ENCODE measurements at places on chromosomes 7 and 10.

- no peak for DNase-seq
Measured at GRCh38 chr7:143289421-143289820, 1.3 kb downstream of the CASP2 start.

DNA sequence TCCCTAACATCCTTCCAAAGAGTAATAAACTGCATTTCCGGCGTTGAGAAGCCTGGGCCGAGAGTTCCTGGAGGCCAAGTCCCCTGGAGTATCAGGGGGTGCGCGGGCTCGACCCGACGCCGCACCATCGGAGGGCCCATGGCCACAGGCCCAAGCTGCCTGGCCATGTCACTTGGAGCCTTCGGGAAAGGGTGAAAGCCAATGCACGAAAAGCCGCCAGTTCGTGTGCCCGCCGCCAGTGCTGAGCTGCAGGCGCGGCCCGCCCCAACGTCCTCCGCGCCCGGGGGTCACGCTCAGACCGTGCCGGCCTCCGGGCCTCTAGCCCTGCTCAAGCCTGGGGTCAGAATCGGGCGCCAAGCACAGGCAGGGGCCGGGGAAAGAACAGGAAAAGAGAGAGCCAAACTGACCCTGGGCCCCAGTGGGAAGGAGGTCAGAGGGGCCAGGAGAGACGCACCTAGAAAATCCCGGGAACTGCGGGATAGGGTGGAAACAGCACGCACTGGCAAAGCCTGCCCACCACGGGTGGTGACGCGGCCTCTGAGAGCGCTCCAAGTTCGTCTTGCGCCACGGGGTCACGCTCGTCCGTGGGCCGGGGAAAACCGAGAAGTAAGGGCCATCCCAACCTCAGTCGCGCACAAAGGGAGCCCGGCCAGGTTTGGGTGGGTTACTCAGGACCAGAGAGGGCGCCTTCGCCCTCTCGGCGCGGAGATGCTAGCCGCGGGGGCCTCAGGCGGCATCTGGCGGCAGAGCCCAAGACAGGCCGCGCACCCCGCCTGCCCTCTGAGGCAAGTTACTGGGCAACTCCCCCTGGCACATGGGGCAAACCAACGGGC is 4.2 kb upstream of the EBF3 start:
- peak; percentile 31 for DNase-seq

GRCh38 chr7:150981644-150982043 is 3.5 kb upstream of the KCNH2 start:
- no peak for DNase-seq

DNA sequence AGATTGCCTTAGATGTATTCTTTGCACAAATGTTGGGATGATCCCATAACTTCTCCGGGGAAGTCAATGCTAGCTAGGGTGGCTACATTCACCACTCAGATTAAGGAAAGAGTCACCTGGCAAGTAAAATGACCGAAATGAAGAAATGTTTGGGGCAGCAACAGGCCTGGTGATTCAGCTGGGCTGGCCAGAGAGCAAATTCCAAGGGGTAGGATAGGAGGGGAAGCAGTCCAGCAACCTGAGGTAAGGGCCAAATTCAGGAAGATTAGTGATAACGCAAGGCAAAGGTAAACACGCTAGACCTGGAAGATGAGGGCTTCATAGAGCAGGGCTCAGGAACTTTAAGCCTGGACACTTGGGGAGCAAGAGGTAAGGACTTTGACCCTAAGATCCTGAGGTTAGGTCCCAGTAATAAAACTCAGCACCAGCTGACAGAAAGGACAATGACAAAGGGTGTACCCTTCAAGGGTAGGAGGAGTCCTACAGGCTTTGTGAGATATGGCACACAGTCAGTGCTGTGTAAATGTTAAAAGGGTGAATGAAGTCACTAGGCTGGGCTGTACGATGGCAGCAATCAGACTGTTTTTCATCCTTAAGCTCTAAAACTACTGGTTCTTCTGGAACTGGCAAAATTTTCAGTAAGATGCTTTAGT is 22.7 kb upstream of the SMNDC1 start:
- DNase-seq, result no peak

DNA sequence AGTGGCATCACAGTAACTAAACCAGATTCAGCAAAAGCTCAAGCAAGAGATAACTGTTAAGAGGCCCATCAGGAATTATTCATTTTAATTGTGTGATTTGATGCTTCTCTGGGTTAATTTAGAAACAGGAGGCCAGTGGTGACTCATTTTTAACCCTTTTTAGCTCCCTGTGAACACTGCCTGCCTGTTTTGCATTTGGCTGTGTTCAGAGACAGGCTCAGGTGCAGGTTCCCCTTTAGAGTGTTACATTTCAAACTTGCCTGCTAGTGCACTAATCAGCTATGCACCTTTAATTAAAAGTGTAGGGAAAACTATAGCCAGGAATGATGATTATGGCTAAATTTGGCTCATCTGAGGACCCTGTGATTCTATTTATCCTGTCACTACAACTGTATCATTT is 6.5 kb downstream of the STAMBPL1 start:
- no peak for DNase-seq

DNA sequence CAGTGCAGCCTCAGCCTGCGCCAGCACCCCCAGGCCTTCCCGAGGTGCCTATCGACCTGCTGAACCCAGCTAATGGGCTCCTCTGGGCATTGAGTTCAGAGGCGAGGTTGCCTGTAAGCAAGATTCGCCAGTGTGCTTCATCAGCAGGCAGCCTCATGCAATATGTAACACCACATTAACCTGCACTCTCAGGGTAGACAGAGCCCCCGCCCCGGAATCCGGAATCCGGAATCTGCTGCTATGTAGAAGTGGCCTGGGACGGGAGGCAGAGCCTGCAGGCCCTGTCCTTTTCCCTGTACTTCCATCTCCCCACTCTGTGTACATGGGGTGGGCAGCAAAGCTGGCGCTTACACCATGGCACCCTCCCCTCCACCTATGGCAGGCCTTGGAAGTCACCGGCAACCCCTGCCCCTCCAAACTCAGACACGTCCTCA is 83.9 kb upstream of the RET start:
- no peak for DNase-seq

DNA sequence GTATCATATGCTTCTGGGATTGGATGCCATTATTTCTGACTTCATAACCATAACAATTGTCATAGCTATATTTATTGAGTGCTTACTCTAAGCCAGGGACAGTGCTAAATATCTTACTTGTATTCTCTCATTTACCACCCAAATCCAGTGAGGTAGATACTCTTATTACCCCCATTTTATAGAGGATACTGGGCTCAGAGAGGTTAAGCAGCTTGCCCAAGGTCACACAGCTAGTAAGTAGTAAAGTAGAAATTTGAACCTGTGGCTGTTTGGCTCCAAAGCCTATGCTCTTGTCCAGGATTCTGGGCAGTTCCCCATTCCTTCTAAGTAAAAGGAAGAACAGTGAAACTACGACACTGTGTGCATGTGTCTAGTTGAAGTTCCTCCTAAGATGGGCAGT is 56.5 kb downstream of the COL13A1 start:
- DNase-seq, result no peak

DNA sequence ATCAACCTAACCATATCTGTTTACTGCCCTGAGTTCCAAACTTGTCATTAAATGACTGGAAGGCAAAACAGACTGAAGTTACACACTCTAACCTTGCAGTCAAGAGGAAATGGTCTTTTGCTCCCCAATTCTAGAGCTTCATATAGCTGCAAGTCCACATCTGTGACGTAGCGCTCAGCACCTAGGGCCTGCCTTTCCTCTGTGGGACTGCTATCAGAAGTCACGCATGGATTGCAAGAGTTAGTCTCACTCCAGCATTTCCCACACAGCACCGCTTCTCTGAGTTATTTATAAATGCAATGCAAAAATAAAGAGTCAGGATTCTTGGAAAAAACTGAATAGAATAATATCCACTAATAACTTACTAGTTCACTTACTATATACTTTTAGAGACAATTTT is 96.9 kb downstream of the ELMO1 start:
- no peak for DNase-seq

- no peak for DNase-seq
Measured at GRCh38 chr7:151830121-151830830, 46.6 kb downstream of the PRKAG2 start.

- no peak for DNase-seq
Measured at GRCh38 chr7:46369933-46370654, 449.0 kb upstream of the IGFBP3 start.

DNA sequence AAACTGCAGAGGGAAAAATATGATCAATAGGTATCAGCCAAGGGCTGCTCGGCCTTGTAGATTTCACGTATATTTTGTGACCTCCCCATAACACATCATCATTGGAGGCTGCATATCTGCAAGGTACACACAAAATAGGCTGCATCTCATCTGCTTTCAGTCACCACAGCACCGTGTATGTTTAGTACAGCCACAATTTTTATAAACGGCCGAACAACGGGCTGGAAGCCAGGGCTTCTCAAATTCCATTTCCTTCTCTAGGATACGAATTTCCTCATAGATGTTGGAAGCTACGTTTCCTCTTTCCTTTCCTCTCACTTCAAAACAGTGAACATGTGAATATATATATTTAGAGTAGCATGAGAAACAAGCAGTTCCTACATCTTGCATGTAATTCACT is 20.2 kb upstream of the FOXK1 start:
- no peak for DNase-seq

DNA sequence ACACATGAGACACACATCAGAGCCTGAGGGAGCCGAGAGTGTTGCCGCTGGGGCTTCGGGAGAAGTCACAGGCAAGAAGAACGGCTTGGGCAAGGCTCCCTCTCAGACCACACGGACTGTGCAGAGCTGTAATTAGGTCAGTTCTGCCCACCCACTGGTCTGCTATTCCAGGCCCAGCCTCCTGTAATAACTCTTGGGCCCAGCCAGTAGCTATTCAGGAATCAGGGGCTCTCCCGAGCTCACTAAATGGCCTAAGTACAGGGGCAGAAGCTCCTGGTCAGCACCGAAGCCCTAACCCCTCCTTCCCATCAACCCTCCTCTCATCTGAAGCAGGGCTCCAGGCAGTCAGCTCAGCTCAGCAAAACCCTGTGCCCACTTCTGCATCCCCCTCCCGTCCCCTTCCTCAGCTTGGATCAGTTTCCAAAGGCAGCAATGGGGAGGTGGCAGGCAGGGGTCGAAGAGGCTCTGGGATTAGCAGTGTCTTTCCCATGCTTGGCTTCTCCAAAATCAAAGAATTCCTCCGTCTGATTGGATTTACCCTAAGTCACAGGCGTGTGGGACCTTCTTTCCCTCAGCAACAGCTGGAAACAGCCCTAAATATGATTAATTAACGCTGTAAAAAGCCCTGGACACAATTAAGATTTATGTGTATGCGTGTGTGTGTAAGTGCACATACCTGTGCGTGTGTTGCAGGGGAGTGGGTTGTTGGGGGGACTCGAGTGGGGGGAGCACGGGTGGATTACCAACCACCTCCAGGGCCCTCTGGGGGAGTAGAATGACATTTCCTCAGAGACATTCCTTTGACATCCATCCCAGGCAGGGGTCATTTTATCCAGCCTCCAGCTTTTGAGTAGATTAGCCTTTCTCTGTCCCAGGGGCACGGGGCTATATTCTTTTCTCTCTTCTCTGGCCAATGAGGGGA is 48.4 kb upstream of the BTRC start:
- DNase-seq, result peak; percentile 37

DNA sequence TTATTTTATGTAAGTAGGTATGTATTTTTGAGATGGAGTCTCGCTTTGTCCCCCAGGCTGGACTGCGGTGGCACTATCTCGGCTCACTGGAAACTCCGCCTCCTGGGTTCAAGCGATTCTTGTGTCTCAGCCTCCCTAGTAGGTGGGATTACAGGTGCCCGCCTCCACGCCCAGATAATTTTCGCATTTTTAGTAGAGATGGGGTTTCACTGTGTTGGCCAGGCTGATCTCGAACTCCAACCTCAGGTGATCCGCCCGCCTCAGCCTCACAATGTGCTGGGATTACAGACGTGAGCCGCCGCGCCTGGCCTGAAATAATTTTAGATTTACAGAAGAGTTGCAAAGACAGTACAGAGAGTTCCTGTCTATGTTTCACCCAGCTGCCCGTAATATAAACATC is 37.5 kb downstream of the PFKFB3 start:
- no peak for DNase-seq

GRCh38 chr7:84985073-84985784 is 201.6 kb downstream of the SEMA3D start:
- DNase-seq, result no peak

- DNase-seq, result peak; percentile 44
Measured at GRCh38 chr10:92045641-92046106, 122.1 kb downstream of the BTAF1 start.

- no peak for DNase-seq
Measured at GRCh38 chr7:18916826-18917225, 200.6 kb downstream of the TWIST1 start.

- DNase-seq, result no peak
Measured at GRCh38 chr10:62087329-62087728, 181.3 kb downstream of the RTKN2 start.

GRCh38 chr10:31867646-31868045 is 61.0 kb downstream of the ARHGAP12 start:
- DNase-seq, result no peak

DNA sequence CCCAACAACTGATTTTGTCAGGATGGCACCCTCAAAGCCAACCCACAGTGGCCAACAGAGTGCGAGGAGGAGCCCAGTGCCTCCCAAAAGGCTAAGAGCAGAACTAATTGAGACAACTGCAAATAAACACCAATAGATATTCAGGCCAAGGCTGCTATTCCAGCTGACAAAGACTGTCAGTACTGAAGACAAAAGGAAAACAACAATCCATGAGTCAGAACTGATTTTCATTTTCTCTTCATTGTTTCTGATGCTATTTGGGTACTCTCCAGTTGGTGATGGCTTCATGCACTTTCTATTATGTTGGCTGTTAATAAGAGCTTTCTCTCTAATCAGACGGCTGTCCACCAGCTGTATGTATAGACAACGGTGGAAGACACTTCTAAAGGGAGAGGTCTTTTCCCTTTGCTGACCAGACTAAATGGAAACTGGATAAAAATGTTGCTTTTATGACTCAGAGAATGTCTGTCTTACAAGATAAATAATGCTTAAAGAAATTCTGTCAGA is 515.9 kb downstream of the PARD3 start:
- DNase-seq, result no peak

DNA sequence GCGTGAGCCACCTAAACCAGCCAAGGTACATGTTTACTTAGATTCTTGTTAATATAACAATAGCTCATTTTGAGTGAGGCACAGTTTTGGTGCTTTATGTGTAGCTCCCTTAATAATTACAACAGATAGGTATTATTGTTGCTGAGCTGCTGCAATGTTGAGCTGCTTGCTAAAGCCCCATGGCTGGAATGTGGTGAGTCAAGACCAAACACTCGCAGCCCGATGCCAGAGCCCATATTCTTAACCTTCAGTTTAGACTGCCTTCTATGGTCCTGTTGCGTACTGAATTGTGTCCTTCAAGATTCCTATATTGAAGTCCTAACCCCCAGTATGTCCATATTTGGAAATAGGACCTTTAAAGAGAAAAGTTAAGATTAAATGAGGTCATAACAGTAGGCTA is 407.1 kb downstream of the NEBL start:
- no peak for DNase-seq

DNA sequence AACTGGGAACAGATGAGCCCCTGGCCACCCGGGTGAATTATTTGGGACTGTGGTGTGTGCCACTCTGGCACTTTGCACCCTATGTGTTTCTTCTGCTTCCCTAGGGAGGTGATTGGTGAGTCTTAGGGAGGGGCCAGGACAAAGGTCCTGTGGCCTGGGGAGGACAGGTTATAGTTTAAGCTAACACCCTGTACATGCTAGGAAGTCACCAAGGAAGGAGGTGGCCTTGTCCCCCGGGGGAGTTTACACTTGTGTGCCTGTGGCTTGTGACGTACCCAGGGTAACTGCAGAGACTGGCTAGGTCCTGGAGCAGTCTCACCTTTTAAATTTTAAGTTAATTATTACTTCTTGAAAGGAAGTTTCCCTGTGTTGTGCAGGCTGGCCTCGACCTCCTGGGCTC is 196.2 kb downstream of the BAMBI start:
- no peak for DNase-seq

- peak; percentile 70 for DNase-seq
Measured at GRCh38 chr7:39453743-39454355, 112.4 kb upstream of the YAE1 start.

All from ELF-1 (cell line).